ENCODE measurements at places on chromosomes 7 and 10.

DNA sequence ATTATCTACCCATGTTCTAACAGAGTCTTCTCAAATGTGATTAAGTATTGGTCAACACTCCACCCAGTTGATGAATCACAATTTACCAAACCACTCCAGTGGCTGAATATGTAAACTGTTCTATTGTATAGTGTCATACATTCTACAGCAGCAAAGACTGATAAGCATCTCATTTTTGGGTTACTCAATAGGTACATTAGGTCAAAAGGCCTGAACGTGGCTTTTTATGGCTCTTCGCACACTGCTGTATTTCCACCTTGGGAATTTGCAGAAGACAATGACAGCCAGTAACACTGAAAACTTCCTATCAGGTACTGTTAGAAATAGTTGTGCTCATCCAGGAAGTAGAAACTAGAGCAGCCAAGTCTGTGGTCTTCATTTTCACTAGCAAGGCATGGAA lies 166.9 kb downstream of the GLI3 start:
- DNase-seq = no peak

- no peak for DNase-seq
Measured at GRCh38 chr7:18901982-18902421, 215.4 kb downstream of the TWIST1 start.

DNA sequence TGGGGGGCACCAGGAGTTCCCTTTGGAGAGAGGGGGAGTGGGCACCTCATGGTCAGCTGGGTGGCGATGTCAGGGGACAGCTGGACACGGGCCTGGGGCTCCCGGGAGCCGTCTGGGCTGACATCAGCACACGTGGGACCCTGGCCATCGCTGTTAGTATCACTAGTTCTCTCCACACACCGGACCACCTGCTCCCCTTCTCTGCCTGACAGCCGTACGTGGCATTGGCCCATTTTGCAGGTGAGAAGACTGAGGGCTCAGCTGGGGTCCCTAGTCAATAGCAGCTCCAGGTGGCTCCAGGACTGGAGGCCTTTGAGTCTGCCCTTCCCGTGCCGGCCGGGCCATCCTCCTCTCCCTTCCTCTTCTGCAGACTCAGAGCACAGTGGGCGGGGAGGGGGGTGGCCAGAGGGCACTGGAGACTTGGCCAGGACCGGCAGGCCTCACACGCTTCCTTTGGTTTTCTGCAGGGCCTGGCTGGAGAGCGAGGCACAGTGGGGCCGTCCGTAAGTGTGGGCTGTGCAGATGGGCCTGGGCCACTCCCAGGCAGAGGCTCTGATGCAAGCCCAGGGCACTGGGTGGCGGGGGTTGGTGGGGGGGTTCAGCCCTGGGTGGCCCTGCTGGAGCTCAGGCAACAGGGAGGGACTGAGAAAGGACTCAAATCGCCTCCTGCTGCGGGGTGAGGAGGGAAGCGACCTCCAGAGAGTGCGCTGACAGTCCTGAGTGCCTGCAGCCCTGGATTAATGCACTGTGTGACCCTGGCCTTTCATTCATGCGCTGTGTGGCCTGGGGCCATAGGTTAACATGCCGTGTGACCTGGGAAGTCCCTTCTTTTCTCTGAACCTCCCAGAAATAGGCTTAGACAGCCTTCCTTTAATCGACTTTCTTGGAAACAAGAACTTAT lies 78.2 kb downstream of the MYL10 start:
- DNase-seq = no peak

GRCh38 chr7:4045975-4046374 lies 636.1 kb upstream of the FOXK1 start:
- DNase-seq = no peak

DNA sequence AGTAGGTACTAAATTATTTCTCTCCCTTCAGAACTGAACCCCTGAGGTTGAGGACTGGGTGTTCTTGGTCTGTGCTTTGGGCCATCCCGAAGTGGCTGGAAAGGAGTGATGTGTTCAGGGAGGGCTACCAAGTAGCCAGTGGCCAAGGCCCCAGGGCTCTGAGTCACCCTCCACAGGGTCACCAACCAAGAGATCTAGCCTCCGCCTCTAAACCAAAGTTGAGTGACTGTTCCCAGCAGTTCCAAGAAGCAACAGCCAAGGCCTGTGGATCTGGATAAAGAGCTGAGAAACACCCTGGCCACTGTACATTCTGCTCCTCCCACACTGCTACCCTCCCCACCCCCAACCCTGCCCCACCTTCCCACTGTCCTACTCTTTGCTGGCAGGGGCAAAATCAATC lies 35.5 kb upstream of the KCNMA1 start:
- DNase-seq = no peak

GRCh38 chr10:26567351-26567721 lies 129.2 kb downstream of the APBB1IP start:
- DNase-seq = no peak

DNA sequence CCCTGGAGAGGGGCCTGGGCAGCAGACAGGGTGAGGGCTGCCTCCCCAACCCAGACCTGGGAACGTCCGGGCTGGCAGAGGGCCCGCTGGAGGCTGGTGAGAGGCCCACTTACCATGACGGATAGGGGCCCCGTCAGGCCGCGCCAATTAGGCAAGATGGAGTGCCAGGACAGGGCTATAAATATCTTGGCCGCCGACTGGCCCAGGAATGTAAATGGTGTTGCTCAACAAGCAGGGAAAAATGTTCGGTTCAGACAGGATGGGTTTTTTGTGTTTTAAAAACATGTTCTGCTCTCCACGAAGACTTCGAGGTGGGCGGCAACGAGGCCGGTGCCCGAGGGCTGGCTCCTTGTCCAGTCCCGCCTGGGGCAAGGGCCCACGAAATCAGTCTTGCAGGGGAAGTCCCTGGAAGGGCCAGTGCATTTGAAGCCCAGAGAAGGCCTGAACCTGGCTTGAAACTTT lies 35.8 kb upstream of the ELN start:
- no peak for DNase-seq

Data from smooth muscle cell of the brain vasculature (primary cell).